Panc1 (cell line): ENCODE measurements at places on chromosomes 5 and 9. TPM values are rescaled to one million over a fixed set of nuclear protein-coding genes. Genes with fewer than 3 reads are reported as not detected.

DNA sequence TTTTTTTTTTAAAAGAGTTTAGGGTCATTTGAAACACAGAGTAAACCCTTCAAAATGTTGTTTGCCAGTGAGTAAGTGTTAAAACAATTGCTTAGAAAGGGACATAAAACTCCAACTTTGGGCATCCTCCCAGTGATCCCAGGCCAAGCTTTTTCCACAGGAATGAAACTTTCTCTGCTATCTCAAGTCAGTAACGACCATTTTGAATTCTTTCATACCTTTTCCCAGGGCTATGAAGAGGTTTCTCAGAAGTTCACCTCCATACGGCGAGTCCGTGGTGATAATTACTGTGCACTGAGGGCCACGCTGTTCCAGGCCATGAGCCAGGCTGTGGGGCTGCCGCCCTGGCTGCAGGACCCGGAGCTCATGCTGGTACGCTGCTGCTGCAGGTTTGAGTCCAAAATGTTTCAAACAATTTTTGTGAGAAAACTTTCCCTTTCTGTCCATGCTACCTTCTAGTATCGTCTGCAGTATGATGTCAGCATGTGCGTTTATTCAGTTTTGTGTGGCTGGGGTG is 16.8 kb downstream of the OTULIN start:
- DNase-seq, result no peak
- H3K4me3 ChIP-seq, result no peak overlapping the region
- H3K4me1 ChIP-seq, result no peaks in the 10 kb centered on the region; the same call in 1 of the 2 replicates
- H3K27ac ChIP-seq, result no peak overlapping the region

- no peak overlapping the region for H3K4me3 ChIP-seq
- no peak for DNase-seq
- no peaks in the 10 kb centered on the region for H3K36me3 ChIP-seq
Observed at GRCh38 chr5:109584986-109585599, 104.6 kb upstream of the MAN2A1 start.

Gene ZNF474
- total RNA-seq, result not detected

Gene MYO10
- total RNA-seq, result 71.9 TPM

- DNase-seq, result no peak
- no peaks in the 10 kb centered on the region for H3K36me3 ChIP-seq
- peaks cover 8% of the 10 kb centered on the region for H3K4me1 ChIP-seq
Observed at GRCh38 chr5:87302061-87302460, 34.4 kb downstream of the RASA1 start.

GRCh38 chr5:181167814-181168488 is 20.6 kb downstream of the OR2V2 start:
- H3K4me3 ChIP-seq, result peak overlapping the region; percentile 49
- peak overlapping the region; percentile 86 for H3K27ac ChIP-seq
- no peaks in the 10 kb centered on the region for H3K27me3 ChIP-seq

DNA sequence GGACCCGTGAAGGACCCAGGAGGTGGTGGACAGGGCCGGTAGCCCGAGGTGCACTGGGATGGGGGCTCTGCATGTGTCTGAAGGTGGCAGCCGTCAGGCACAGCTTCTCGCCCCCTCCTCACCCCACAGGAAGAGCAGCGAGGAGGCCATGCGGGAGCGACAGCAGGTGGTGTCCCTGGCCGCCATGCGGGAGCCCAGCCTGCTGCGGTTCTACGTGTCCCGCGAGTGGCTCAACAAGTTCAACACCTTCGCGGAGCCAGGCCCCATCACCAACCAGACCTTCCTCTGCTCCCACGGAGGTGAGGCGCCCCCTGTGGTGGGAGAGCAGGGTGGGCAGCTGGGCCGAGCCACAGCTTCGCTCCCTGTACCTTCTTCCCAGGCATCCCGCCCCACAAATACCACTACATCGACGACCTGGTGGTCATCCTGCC is 39.9 kb downstream of the USP20 start:
- H3K4me3 ChIP-seq, result no peak overlapping the region
- H3K36me3 ChIP-seq, result no peaks in the 10 kb centered on the region
- H3K27me3 ChIP-seq, result no peaks in the 10 kb centered on the region
- no peak overlapping the region for H3K27ac ChIP-seq
- DNase-seq, result no peak
- H3K4me1 ChIP-seq, result no peaks in the 10 kb centered on the region

Gene IFNA21
- total RNA-seq, result not detected

GRCh38 chr5:117568622-117569021 is 994.0 kb upstream of the SEMA6A start:
- no peaks in the 10 kb centered on the region for H3K4me1 ChIP-seq
- H3K27ac ChIP-seq, result no peak overlapping the region
- H3K36me3 ChIP-seq, result no peaks in the 10 kb centered on the region
- no peak for DNase-seq

GRCh38 chr9:95023217-95024003 is 294.1 kb downstream of the FANCC start:
- peak; percentile 52 for DNase-seq
- H3K4me1 ChIP-seq, result peaks cover 88% of the 10 kb centered on the region
- no peaks in the 10 kb centered on the region for H3K27me3 ChIP-seq
- H3K27ac ChIP-seq, result peak overlapping the region; percentile 86
- H3K4me3 ChIP-seq, result no peak overlapping the region

Gene ANKRD18A
- total RNA-seq, result 9.6 TPM

- no peak overlapping the region for H3K27ac ChIP-seq
- no peak overlapping the region for H3K4me3 ChIP-seq
- no peaks in the 10 kb centered on the region for H3K27me3 ChIP-seq
- no peaks in the 10 kb centered on the region for H3K36me3 ChIP-seq
- DNase-seq, result no peak
- H3K4me1 ChIP-seq, result no peaks in the 10 kb centered on the region
Observed at GRCh38 chr9:81598123-81598497, 91.2 kb downstream of the TLE1 start.

Gene IFNA13
- not detected for total RNA-seq

Gene IL4
- total RNA-seq, result not detected

DNA sequence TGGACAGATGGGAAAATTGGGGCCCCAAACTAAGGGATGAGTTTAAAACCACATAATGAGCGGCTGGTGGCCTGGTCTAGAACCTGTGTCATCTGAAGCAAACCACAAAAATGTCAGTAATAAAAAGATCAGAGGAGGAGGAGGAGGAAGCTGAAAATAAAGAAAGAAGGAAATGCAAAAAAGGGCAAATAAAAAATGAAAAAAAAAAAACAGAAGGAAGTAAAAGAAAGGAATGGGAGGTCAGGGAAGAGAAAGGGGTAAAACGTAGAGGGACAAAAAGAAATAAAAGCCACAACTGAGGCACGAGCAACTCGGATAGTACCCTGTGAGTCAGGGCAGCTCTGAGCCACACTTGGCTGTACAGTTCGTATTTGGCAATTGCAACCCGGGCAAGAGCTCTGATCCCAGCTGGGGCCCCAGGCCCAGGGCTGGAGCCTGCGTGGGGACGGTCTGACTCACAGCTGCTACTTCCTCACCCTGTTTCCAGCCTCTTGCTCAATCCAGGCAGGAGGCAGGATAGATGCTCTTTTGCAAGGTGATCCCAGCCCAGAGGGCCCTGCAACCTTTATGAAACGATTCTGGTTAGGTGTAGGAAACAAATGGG is 137.9 kb upstream of the TRIM32 start:
- DNase-seq, result no peak
- H3K4me3 ChIP-seq, result no peak overlapping the region

Gene PCDHGA6
- total RNA-seq, result 0.59 TPM

- no peaks in the 10 kb centered on the region for H3K36me3 ChIP-seq
- no peaks in the 10 kb centered on the region for H3K27me3 ChIP-seq
- no peak for DNase-seq
- no peak overlapping the region for H3K27ac ChIP-seq
Observed at GRCh38 chr5:9350301-9350797, 195.5 kb downstream of the SEMA5A start.

DNA sequence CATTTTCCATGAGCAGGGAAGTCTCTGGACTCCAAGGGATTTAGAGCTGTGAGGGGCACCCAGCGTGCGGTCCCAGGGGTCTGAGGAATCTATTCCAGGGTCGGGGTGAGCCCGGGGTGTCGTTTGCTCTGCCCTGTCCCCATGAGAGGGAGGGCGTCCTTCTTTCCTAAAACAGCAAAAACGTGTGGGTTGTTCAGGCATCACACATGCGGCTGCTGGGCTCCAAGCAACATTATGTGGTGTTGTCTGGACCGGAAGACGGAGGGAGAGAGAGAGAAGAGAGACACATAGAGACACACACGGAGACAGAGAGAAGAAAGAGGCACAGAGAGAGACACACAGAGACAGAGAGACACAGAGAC is 42.7 kb upstream of the COL5A1 start:
- no peaks in the 10 kb centered on the region for H3K27me3 ChIP-seq
- H3K36me3 ChIP-seq, result no peaks in the 10 kb centered on the region
- H3K27ac ChIP-seq, result no peak overlapping the region
- H3K4me1 ChIP-seq, result no peaks in the 10 kb centered on the region
- no peak overlapping the region for H3K4me3 ChIP-seq

- no peak for DNase-seq
- no peak overlapping the region for H3K27ac ChIP-seq
- H3K27me3 ChIP-seq, result no peaks in the 10 kb centered on the region
- H3K4me3 ChIP-seq, result no peak overlapping the region
- H3K4me1 ChIP-seq, result no peaks in the 10 kb centered on the region
- H3K36me3 ChIP-seq, result no peaks in the 10 kb centered on the region
Observed at GRCh38 chr5:72722792-72723452, 93.5 kb upstream of the TNPO1 start.

GRCh38 chr5:37860206-37860605 is 20.4 kb upstream of the GDNF start:
- no peak overlapping the region for H3K27ac ChIP-seq
- DNase-seq, result no peak
- H3K36me3 ChIP-seq, result no peaks in the 10 kb centered on the region
- 0 out of 2 replicates have a peak, but pooled peaks cover 2% of the 10 kb centered on the region for H3K27me3 ChIP-seq
- no peaks in the 10 kb centered on the region for H3K4me1 ChIP-seq

Gene HACD4
- 0.13 TPM for total RNA-seq
